NCI-H187 (cell line): ENCODE measurements at places on chromosomes 2 and 18.

GRCh38 chr2:241555711-241556110 lies 2.8 kb upstream of the BOK start:
- DNase-seq = no peak

DNA sequence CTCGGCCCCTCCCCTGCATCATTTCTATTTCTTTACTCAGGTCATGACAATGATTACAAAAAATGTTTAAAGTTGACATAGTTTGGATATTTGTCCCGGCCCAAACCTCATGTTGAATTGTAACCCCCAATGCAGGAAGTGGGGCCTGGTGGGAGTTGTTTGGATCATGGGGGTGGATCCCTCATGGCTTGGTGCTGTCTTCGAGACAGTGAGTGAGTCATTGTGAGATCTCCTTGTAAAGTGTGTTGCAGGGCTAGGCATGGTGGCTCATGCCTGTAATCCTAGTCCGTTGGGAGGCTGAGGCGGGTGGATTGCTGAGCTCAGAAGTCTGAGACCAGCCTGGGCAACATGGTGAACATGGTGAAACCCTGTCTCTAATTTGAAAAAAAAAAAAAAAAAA lies 9.2 kb upstream of the MAP4K4 start:
- DNase-seq = no peak

- no peak for DNase-seq
Observed at GRCh38 chr18:52824126-52824525, 484.1 kb downstream of the DCC start.

GRCh38 chr18:14939141-14939540 lies 191.2 kb downstream of the ANKRD30B start:
- DNase-seq = no peak

GRCh38 chr18:12036201-12036751 lies 55.0 kb downstream of the IMPA2 start:
- DNase-seq = no peak

- DNase-seq = no peak
Observed at GRCh38 chr2:70943205-70943871, 7.6 kb downstream of the ATP6V1B1 start.

DNA sequence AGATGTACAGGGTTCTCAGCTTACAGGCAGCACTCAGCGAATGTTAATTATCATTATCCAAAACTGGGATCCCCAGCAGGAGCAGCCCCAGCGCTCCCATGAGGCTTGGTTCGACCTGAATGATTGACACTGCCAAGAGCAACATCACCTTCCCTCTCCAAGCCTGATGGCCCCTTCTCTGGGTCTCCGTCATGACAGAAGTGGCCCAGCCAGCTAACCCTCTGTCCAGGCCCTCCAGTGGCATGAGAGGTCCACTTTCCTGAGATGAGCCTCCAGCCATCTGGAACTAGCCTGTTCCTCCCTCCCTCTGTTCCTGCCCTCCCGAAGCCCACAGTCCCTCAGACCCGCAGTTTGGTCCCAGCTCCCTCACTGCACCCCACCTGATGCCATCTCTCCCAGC lies 97.0 kb upstream of the RAB6C start:
- DNase-seq = no peak

GRCh38 chr2:237592425-237592980 lies 2.0 kb upstream of the RAB17 start:
- no peak for DNase-seq

DNA sequence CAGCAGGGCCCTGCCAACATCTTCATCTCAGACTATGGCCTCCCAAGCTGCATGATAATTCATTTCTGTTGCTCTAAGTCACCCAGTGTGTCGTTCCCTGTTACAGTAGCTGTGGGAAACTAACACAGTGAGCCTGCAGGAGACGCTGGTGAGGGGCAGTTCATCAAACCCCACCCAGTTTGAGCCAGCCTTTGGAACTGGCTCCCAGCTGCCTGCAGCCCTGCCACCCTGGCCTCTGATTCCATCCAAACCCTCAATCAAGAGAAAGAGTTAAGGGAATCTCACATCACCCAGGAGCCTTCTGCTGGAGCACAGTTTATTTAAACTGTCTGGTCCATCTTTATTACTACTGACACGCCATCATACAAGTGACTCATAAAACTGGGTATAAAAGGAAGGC lies 64.9 kb upstream of the ZCCHC2 start:
- no peak for DNase-seq

GRCh38 chr2:237702441-237703391 lies 75.3 kb downstream of the LRRFIP1 start:
- DNase-seq = no peak

- no peak for DNase-seq
Observed at GRCh38 chr2:239910404-239910803, 114.7 kb downstream of the NDUFA10 start.

DNA sequence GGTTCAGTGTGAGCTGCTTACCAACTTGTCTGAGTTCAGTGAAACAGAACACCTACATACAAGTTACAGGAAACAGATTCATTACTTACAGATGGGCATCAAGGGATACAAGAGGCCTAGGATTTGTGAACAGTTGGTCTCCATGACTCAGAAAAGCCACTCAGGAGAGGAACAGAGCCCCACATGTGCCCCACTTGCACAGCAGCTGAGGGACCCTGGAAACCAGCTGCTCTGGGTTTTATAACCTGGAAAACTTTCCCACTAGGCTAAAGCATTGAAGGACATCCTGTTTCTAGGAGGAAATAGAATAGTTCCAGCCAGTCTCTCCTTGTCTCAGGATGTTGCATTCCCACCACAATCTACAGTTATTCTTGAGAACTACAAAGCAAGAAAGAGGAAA lies 530.0 kb downstream of the ZNF804A start:
- no peak for DNase-seq

GRCh38 chr2:72895759-72896281 lies 8.6 kb downstream of the SPR start:
- DNase-seq = no peak

DNA sequence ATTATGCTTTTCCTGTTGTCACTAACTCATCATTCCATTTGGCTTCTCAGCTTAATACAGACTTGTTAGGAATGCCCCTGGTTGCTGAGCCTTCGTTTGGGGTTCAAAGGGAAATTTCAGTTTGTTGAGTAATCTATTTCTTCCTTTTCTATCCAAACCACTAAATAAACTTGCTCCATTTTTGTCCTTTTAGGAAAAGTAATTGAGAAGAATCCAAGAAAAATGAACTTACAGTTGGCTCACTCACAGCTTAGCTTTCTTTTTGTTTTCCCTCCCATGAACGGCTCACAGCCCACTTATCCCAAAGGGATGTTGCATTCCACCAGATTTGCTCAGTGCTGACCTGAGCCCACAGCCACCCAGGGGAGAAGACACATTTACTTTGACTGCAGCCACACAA lies 73.9 kb downstream of the SOX11 start:
- no peak for DNase-seq

DNA sequence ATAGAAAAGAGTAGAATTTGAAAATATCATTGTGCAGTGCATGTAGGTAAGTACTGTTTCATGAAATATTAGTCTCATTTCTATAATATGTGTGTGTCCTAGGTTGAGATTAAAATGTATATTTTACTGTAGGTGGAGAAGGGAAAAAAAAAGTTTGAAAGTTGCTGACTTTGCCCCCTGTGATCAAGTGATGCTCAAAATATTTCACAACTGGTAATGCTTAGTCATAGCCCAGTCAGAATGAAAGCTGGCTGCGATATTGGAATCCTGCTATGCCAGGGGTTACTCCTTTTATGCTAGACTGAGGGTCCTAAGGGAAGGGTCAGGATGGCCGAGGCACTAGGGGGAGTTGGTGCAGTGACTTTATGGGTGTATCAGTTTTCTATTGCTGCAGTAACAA lies 19.5 kb upstream of the CFAP36 start:
- DNase-seq = no peak

GRCh38 chr2:4110273-4110672 lies 406.9 kb downstream of the DCDC2C start:
- DNase-seq = no peak
